ENCODE measurements at places on chromosomes 7 and 10.

- DNase-seq, result no peak
These were observed 2.6 kb upstream of the EGFR start for GRCh38 chr7:55016061-55016745.

GRCh38 chr10:22086730-22087401 is 83.3 kb upstream of the DNAJC1 start:
- DNase-seq, result no peak

- no peak for DNase-seq
These were observed 7.9 kb upstream of the ZNF746 start for GRCh38 chr7:149505551-149505950.

DNA sequence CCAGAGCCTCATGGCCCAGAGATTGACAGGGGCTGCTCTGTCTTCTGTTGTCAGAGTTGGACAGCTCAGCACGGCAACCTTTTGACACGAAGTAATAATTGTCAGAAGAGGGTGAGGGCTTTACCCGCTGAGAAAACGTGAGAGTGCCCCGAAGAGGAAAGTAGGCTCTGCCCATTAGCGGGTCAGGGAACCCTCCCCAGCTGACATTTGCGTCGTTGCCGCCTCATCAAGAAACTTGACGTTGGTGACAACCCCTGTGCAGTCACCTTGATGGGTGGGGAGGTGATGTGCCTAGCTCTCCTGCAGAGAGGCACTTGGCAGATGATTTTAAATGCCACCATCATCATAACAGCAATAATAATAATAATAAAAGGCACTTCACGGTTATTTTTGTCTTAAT is 202.1 kb downstream of the USP6NL start:
- no peak for DNase-seq

DNA sequence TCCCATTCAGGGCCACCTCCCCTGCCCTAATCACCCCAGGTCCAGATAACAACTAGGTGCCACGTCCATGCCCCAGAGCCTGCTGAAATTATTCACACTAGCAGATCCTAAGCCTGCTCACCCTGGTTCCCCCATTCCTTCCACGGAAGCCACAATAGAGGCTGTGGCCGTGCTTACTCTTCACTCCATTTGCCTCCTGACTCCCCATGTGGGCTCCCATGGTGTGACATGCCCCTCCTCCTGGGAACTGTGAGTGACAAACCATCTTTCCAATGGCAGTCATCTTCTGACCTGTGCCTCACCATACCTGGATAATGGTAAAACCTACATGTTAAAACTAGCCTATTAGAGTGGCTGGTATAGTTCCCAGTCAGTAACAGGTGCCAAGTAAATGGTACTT is 216.2 kb upstream of the PRKCQ start:
- no peak for DNase-seq

DNA sequence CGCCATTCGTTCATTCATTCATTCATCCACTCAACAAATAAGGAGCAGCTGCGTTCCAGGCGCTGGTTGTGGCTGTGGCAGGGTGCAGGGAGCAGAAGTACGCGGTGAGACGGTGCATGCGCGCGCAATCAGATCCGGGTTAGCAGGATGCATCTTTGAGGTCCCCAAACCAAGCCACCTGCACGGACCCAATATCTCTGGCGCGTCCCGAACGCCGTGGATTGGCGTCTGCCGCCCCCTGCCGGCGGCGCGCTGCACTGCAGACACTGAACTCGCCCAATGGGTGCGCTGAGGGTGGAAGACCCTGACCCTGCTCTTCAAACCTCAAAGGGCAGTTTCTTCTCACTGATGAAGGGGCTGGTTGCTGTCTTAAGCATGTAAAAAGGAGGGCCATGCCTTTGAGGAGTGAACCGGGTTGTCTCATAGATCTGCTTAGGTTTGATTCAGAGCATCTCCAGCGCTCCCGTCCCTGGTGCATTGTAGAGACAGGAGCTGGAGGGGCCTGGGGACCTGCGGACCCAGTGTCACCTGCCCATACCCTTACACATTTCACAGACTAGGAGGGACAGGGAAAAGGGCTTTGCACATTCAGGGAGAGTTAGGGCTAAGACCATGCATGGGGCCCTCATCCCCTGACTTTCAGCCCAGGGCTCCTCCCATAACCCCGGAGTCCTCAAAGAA is 102.5 kb downstream of the RAMP3 start:
- DNase-seq, result peak; percentile 42

GRCh38 chr10:36026656-36027390 is 384.7 kb upstream of the FZD8 start:
- no peak for DNase-seq

DNA sequence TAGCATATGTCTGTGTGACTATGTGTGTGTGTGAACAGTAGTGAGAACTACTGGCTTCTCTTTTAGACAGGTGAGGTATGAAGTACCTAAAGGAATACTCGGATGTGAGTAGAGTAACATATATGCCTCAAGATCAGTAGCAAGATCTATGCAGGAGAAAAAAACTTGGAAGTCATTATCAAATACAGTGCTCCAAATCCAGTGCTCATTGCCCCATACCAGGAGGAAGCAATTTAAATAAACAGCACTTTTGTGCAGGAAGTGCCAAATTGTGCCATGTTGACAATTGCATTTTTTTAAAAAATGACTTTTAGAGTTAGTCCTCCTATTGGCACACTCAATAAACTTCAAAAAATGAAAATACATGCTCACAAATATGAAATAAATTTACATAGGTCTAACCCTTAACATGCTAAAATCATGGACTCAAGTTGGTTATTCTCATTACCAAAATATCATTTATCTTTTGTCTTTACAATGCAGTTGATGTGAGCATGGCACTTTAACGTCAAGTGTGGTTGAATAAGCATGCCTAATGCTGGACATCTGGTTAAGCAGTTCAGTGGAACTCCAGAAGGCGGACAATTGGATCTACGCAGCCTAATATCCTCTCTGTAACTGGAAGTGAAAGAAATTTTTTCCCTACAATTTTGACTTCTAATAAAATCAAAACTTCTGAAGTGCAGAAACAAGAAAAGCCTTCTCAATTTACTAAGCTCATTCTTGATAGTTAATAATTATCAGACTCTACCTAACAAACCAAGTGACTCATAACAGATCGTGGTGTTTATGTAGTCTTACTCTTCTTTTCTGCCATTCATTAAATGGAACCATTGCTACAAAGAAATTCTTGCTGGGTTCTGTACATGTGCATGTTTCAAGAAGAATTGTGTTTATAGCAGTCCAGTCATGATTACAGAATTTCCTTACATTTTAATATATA is 195.2 kb downstream of the MDFIC start:
- no peak for DNase-seq

DNA sequence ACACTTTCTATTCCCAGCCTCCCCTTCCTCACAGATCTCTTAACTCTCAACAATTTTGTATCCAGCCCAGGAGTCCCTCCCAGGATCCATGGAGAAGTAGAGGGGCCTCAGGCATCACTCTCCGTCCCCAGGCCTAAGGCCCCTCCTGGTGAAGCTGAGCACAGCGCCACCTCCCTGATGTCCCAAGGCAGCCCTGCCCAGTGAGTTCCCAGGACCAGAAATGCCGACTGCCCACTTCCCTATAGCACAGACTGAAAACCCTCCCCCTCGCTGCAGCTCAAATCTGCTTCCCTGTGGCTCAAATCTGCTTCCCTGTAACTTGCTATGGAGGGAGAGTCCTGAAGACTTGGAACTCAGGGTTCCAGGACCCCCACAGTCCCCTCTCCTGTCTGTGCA is 35.6 kb downstream of the YKT6 start:
- DNase-seq, result peak; percentile 51

DNA sequence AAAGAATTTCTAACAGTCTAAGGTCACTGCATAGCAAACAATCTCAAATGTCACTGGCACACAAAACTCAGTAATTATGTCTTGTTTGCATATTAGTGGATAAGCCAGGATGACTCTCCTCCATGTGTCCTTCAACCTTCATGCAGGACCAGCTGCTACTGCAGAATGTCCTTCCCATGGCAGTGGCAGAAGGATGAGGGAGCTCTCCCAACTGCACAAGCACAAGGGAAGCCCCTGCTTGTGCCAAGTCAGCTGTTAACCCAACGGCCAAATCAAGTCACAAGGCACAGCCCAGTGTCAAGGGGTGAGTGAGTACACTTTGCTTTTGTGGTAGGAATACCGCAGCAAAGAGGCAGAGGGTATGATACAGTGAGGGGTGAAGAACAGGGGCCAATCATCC is 59.3 kb upstream of the VWC2 start:
- no peak for DNase-seq

- no peak for DNase-seq
These were observed 249.3 kb upstream of the KCND2 start for GRCh38 chr7:120023494-120024167.

- DNase-seq, result peak; percentile 42
These were observed 28.9 kb downstream of the LRRC27 start for GRCh38 chr10:132360766-132361447.

DNA sequence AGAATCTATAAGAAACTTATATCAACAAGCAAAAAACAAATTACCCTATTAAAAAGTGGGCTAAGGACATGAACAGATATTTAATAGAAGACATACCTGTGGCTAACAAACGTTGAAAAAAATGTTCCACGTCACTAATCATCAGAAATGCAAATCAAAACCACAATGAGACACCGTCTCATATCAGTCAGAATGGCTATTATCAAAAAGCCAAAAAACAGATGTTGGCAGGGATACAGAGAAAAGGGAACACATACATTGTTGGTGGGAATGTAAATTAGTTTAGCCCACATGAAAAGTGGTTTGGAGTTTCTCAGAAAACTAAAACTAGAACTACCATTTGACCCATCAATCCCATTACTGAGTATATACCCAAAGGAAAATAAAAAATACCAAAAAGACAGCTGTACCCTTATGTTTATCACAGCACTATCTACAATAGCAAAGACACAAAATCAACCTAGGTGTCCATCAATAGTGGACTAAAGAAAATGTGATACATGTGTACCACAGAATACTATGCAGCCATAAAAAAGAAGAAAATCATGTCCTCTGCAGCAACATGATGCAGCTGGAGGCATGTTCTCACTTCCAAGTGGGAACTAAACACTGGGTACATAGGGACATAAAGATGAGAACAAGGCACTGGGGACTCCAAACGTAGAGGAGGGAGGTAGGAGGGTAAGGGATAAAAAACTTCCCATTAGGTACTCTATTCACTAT is 83.8 kb upstream of the TMEM168 start:
- no peak for DNase-seq

GRCh38 chr7:151254316-151254715 is 5.8 kb upstream of the SMARCD3 start:
- DNase-seq, result no peak

GRCh38 chr10:115860182-115861107 is 412.6 kb downstream of the GFRA1 start:
- no peak for DNase-seq

- no peak for DNase-seq
These were observed 67.2 kb upstream of the POT1 start for GRCh38 chr7:124996778-124997177.

DNA sequence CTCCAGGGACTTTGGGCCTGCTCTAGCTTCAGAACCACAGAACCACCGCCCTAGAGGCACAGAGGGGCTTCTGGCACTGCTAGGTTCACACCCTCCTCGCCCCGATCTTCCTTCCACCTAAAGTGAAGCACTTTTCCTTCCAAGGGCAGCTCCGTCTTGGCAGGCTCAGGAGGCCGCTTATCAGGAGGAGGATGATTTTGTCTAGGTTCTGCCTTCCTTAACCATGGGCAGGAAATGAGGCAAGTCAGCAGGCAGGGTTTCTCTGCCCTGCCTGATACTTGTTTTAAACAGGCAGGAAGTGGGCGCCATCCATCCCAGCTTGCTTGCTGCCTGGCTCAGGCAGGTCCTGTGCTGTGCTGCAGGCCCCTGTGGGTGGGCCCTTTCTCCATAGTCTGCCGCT is 8.3 kb upstream of the ATP6V0E2 start:
- no peak for DNase-seq

DNA sequence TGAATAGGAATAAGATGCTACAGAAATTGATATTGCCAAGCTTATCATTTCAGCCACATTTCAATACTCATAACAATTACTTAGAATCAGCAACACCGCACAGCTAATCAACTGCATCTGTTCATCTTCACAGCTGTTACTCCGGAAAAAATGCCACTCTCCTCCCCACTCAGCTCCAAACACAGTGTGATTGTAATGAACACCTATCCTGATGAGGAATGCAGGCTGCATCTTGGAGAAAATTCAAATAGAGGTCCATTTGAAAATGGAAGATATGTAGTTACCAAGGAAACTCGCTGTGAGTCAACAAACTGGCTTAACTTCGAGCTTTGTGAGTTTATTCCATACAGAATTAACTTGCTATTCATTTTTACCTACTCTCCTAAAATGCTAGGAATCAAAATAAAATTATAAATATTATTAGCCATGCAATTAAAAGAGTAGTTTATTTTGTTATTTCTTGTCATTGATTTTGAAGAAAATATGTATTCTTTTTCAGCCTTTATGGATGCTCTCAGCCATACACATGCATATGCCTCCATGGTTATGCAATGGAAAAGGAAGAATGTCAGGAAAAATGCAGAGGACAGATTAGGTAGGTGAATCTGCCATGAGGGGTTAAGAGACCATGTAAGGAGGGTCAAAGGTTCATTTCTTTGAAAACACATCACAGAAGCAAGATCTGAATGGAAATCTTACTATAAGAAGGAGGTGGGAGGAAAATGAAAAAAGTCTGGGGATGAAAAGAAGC is 267.2 kb downstream of the POM121L12 start:
- DNase-seq, result no peak

DNA sequence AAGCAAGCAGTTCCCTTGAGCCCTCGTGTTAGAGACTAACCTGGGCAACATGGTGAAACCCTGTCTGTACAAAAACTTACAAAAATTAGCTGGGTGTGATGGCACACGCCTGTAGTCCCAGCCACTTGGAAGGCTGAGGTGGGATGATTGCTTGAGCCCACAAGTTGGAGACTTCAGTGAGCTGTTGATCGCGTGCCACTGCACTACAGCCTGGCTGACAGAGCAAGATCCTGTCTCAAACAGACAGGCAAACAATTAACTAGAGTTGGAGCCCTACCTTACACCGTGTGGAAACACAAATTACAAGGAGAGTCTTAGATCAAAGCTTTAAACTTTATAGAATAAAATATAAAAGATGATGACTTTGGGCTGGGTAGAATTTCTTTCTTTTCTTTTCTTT is 219.5 kb downstream of the CUX1 start:
- DNase-seq, result no peak

GRCh38 chr10:124156524-124157260 is 63.3 kb upstream of the CHST15 start:
- peak; percentile 7 for DNase-seq

DNA sequence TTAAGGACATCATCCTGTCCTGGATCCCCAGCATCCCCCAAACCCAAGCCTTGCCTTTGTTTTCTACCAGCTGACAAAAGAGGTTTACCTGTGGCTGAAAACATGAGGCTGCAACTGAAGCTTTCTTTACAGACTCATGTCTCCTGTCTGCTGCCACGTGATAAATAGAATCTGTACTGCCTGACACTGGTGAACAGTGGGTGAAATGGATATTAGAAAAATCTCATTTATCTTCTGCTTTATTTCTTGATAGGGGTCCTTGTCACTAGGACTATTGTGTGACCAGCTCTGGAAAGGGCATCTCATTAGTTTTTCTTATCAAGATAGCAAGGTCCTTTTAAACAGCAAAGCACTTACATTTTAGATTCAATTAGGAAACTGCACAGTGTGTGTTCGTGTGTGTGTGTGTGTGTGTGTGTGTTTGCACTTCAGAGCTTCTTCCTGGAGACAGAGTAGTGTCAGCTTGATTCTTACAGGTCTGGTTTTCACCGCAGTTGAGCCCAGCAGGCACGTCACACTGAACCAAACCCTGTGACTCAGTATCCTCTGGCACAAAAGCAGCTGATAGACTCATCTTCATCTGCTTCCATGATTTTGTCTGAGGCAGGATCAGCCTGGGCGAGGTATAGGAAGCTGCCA is 373.5 kb upstream of the CELF2 start:
- DNase-seq, result no peak

- DNase-seq, result no peak
These were observed 153.6 kb downstream of the PFKFB3 start for GRCh38 chr10:6356280-6356793.

Measured in inflammatory macrophage (primary cell).